DMS 273 treated with DMSO at 0.1 percent for 48 hours (cell line): ENCODE measurements at places on chromosomes 13 and 19.

- DNase-seq = no peak
These were observed 59.3 kb upstream of the ABCC4 start for GRCh38 chr13:95360464-95361097.

GRCh38 chr19:10173527-10173926, 21.2 kb downstream of the DNMT1 start:
- no peak for DNase-seq

DNA sequence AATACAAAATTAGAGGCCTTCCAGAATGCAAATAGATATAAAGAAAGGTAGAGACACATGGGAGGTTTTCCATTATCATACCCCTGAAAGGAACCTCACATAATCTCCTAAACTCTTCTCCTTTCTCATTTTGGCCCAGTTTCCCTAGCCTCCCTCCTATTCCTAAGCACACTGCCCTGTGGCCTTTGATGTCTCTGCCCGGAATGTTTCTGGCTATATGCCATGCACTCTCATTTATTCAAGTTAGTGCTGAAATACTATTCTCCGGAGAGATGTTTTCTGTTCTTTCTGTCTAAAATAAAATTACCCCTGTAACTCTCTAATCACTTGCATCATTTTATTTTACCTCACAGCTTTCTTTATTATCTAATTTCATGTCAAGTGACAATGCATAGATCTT, 1287.7 kb downstream of the SLITRK5 start:
- DNase-seq = no peak

- DNase-seq = peak; percentile 1
These were observed 74.9 kb downstream of the LHFPL6 start for GRCh38 chr13:39527961-39528660.

GRCh38 chr13:25874907-25875306, 176.9 kb downstream of the SHISA2 start:
- DNase-seq = no peak

DNA sequence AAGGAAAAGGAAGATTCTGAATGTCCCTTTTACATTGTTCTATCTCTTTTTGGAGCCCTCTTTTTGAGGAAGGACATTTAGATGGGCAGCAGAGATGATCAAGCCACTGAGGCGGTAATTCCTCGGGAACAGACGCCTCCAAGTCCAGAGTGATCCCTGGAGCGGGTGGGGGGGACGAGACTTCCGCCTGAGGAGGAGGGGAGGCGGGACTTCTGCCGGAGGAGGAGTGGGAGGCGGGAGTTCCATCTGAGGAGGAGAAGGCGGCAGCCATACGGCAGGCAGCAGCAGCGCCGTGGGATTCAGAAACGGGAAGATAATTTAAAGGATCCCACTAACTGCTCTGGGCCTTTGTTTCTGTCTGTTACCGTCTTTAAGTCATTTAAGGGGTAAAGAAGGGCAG, 37.6 kb upstream of the CD177 start:
- no peak for DNase-seq

- DNase-seq = no peak
These were observed 20.8 kb downstream of the ZNF283 start for GRCh38 chr19:43847884-43848283.

GRCh38 chr13:98508685-98509084, 68.2 kb downstream of the STK24 start:
- no peak for DNase-seq
